CD4-positive, alpha-beta T cell treated with Interleukin-12 subunit alpha and Interleukin-12 subunit beta, for 1 hour (primary cell): ENCODE measurements at places on chromosomes 11 and 22.

- no peak for DNase-seq
Measured at GRCh38 chr11:102119997-102120396, 9.8 kb downstream of the YAP1 start.

DNA sequence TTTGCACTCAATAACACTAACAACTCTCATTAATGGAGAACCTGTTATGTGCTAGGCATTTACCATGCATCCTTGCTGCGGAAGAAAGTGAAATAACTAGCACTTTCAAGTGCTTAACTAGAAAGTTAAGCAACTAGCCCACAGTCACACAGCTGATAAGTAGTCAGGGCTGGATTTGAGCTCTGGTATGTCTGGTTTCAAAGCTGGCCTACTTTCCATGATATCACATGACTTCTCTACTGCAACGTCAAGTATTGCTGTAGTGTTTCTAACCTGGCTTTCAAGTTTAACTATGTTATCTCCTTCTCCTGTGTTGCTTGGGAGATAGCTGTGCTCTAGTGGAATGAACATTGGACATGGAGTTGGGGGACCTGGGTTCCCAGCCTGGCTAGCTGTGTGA is 12.1 kb downstream of the SLC15A3 start:
- DNase-seq = no peak

- DNase-seq = no peak
Measured at GRCh38 chr11:47247502-47247901, 1.1 kb downstream of the ACP2 start.

DNA sequence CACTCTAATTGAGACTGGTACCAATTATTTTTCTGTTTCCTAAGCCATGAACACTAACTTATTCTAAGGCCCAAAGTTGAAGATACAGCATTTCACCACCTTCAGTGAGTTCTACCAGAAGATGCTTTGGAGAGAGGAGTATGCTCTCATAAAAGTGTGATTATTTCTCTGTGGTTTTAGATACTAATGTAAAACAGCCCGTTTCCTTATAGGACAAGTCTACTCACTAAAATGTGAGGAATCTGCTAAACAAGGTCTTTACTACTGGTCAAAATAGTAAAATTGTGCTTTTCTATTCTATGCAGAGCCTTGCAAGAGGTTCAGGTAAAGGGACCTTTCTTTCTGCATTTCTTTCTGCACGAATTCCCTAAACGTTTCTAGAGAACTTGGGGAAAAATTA is 2.4 kb downstream of the LGR4 start:
- DNase-seq = no peak

GRCh38 chr11:19975414-19975990 is 184.8 kb downstream of the DBX1 start:
- no peak for DNase-seq

DNA sequence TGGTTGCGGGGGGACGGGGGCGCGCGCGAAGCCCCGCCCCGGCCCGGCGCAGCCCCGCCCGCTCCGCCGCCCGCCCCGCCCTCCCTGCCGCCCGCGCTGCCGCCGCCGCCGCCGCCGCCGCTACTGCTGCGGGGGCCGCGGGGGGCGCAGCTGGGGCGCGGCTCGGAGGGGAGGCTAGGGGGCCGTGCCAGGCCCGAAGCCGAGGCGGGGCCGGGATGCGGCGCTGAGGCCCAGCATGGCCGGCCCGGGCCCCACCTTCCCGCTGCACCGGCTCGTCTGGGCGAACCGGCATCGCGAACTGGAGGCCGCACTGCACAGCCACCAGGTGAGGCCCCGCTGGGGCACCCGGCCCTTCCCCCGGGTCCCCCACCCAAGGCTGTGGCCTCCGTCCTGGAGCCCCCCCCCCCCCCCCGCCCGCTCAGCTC is at the start of gene ANKRD13D:
ANKRD13D (plus strand) TSS at position 78 of the 425 bp plus-strand sequence; CDS start at position 236, 158 bp downstream.
- DNase-seq = no peak

DNA sequence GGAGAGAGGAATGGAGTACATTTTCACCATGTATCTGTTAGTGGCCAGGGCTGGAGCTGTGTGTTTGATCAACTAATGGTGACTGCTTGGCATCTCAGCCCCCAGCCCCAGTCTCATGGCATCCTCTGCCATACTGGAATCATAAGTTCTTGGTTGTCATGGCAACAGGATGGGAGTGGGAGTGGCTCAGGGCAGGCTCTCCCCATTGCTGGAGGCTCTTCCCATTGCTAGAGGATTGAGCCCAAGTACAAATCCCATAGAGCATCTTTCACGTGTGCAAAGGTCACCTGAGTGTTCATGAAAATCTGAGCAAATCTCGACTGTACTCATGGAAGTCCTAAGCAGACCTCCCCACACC is 14.9 kb downstream of the DNAJB13 start:
- DNase-seq = no peak

DNA sequence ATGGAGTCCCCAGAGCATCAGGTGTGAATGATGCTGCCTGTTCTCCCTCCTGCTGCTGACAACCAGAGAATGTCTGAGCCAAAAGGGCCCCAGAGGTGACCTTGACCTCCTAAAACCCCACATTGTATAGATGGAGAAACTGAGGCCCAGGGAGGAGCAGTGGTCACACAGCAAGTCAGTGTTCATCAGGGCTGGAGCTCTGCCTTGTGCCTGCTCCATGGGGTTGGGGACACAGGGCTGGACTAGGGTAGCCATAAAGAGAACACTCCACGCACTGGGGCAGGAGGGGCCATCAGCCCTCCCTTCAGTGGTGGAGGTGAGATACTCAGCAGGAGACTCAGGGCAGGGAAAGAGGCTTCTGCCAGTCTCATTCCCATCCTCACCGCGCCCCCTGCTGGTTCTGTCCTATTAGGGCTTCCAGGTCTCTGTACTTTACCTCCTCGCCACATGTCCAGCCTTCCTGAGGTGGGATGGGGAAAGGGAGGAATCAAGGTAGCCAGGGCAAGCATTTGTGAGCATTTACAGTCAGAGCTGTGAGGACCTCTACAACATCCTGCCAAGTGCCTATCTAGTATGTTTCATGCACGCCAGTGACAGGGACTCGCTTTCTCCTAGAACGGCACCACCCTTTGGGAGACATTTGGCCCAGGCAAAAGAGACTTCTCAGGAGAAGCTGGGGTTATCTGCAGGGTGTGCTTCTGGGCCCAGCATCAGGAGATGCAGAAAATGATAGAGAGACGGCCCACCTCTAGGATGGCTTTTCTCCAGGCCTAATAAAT is 43.2 kb downstream of the NEU3 start:
- DNase-seq = peak; percentile 46

DNA sequence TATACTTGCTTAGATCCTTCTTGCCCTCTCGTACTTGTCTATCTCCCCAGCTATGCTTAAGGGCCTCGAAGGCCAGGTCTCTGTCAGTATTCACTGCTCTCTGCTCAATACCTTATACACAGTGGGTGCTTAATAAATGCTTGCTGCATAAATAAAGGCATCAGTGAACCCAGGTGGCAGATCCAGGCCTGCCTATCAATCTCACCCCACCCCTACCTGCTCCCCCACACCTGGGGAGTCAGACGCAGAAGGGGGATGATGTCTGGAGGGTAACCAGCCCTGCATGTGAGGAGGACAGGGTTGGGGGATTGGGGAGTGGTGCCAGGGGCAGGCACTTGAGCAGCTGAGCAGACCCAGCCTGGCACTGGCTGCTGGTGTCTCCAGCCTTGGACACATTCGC is 430.6 kb downstream of the MN1 start:
- no peak for DNase-seq

DNA sequence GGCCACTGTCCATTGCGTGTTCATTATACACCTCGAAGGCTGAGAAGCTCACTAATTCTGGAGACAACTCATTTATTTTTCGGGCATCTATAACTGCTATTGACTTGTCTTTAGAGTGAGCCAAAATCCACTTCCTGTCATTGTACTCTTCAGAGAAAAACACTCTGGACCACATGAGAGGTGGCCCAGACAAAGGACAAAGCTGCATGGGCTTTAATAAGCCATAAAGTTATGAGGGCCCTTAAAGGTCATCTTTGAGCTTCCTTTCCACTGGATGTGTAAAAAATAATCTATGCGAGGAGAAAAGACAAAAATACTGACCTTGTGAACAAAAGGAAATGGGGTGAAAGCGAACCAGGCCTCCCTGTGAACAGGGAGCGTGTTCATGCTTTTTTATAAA is 63.5 kb upstream of the ZC3H12C start:
- DNase-seq = no peak

DNA sequence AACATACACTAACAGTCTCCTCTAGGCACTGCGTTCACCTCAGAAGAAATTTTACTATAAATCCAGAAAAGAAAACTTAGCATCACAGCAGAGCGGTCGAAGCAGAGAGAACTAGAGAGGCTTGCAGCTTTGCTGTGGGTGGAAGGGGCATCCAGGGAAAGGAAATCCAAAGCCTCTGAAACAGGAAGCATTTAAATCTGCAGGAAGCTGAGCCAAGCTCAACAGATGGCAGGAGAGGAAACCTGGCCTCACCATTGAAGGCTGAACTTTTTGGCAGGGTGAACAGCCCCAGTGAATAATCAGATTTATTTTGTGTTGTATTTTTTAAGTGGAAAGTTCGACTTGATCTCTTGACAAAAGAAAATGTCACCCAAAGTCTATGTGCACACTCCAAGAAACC is 858.1 kb downstream of the OPCML start:
- DNase-seq = no peak

DNA sequence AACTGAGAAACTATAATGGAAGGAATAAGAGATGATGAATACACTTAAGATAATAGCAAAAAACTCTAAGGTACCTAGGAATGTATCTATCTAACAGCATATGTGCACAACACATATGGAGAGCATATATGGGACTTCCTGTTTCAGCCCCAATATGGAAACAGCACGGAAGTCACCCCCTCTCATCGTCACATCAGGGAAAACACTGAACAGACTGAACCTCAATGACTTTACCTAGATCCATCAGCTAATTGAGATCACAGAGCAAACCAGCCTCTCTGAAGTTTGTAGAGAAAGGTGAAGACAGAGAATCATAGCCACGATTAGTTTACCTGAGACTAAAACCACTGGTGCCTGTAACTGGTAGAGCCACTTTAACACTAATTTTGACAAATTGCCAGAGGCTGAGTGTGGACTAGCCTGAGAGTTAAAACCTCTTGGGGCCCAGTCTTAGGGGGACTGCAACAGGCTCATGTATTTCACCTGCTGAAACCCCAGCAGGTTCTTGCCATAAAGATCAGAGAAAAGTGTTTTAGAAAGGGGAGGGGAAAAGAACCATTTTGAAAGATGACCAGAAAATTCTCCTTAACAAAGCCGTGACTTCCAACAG is 722.6 kb downstream of the TBC1D22A start:
- DNase-seq = no peak

GRCh38 chr11:98559961-98560360 is 460.8 kb upstream of the CNTN5 start:
- no peak for DNase-seq

DNA sequence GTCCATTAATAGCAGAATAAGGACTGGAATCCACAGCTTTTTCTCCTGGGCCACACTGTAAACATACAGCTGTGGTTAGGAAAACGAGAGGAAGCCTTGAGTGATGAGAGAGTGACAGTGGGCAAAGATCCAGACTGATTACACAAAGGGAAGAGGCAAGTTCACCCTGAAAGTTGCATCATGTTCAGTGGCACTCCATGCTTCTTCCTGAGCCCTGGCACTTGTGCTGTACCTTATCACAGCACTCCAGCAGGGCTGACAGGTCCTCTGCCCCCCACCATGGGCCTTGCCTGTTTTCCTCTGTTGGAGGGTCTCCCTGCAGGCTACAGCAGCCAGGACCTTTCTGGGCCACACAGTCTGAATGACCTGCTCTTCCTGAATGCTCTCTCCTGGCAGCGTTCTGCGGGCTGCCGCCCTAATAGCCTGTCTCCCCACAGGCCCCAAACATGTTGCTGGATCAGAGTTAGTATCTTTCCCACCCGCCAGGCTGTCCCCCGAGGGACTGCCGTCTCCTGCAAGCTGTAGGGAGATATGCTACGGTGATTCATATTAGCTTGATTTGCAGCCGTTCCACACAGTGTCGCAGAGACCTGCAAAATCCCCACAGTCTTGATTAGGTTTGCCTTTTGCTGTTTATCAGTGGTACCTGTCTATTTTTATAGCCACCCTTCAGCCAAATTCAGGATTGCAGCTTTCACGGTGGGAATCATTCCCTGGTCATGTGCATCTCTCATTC is 60.2 kb downstream of the NTM start:
- no peak for DNase-seq

DNA sequence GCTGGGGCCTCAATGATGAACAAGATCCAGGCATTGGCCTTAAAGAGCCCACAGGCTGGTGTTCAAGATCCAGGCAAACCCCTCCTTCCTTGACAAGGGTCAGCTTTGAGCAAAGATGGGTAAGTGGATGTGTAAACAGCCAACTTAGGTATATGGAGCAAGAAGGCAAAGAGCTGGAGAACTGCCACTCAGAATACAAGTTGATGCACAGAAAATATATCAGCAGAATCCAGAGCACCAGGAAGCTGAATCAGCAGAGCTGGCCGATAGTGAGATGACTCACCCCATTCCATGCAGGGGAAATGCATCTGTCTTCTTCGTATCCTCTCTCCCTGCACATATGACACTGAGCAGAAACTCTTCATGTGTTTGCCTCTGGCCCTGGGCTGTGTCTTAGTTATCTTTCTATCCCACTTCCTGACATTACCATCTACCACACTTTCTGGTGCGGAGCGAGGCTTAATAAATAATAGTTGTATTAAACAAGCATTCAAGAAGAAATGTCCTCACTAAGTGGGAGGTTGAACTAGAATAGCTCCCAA is 57.8 kb downstream of the ENDOD1 start:
- DNase-seq = no peak

DNA sequence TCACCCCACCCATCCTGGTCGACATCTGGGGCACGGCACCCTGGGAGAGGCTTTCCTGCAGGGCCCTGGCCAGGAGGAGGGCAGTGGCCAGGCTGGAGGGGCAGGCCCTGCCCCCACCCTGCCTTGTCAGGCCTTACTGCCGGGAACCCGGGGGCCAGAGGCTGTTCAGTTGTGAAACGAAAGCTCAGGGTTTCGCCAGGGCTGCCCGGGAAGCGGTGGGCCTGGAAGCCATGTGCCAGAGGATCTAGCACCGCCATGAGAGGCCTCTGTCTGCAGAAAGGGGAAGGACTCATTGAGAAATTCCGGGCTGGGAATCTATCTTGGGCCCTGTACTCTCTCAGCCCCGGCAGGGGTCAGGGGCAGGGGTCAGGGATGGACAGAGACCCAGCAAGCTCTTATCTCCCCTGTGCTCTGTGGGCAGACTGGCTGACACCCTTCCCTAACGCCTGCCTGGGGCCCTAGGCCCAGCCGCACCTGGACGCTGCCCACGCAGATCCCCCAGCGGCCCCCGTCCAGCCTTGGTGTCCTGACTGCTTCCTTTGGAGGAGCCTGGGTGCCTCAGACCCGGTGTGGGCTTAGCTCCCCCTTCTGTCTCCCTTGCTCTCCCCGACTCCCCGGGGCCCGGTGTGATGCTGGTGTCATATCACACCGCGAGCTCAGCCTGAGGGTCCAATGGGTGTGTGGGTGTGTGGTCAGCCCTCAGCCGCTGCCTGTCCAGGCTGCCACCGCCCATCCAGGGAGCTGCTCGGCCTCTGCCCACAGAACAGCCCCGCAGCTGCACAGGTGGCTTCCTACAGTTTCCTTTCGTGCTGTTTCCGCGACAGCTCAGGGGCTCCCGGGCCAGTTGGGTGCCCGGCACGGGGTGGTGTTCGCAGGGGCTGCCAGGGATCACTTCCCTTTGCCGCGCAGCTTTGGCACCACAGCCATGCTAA is 6.5 kb downstream of the PIM3 start:
- peak; percentile 27 for DNase-seq

- peak; percentile 46 for DNase-seq
Measured at GRCh38 chr11:61102667-61103571, 630 bp downstream of the CD5 start.
